Activated naive CD4-positive, alpha-beta T cell treated with anti-CD3 and anti-CD28 coated beads, Interleukin-2, amount 10 ng/mL, durations not matched to agents 7 days and 5 days (primary cell): ENCODE measurements at places on chromosomes 6 and 20.

- DNase-seq, result no peak
These were observed 59.8 kb upstream of the MYL9 start for GRCh38 chr20:36481380-36482043.

GRCh38 chr6:12371151-12371550 lies 81.0 kb downstream of the EDN1 start:
- DNase-seq, result no peak

DNA sequence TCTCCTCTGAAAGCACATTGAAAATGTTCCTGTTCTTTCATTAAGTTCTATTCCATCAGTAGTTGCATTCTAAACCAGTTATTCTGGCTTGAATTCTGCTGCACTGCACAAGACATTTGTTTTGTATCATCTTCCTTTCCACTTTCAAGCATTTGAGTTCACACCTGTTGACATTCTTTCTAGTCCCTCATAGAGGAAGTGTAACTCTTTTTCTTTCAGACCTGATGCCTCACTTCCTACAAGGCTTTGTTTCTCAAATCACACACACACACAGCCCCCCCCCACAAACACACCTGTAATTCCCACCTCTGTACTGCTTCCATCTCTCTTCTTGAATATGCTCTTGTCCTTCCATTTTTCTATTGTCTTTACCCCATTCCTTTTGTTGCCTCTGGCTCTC lies 50.9 kb downstream of the CCN2 start:
- no peak for DNase-seq

DNA sequence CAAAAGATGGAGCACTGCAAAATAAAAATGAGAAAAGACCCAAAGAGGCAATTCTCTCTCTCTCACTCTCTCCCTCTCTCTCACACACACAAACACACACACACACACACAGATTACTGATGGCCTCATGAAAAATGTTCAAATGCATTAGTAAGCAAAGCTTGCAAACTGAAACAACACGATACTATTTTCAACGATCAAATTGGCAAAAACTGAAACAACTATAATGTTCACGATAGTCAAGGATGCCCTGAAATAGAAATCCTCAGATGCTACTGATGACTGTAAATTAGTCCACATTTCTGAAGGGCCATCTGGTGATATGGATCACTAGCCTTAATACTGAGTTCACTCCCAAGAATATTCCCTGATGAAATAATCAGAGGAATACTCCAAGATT lies 100.8 kb downstream of the TRERF1 start:
- DNase-seq, result no peak

DNA sequence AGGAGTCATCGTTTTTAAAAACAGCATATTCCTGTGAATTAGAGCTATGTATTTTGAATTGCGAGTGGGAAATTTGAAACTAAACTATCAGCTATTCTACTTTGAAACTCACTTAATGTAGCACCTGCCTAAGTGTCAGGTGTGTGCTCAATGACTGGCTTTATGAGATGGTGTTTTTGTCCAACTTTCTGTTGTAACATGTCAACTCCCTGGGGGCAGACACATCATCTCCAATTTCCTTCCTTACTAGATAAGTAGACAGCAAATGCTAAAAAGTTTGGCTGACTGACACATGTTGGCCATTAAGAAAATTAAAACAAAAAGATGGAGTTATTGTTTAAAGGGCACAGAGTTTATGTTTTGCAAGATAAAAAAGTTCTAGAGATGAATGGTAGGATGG lies 226.9 kb downstream of the TFAP2B start:
- no peak for DNase-seq

- DNase-seq, result no peak
These were observed 121.5 kb downstream of the PACRG start for GRCh38 chr6:162849269-162849668.

- DNase-seq, result no peak
These were observed 245.3 kb downstream of the HACE1 start for GRCh38 chr6:104614394-104614793.

- DNase-seq, result no peak
These were observed 128.9 kb upstream of the PMEPA1 start for GRCh38 chr20:57838670-57839151.

- no peak for DNase-seq
These were observed 50.0 kb upstream of the SLC22A23 start for GRCh38 chr6:3506751-3507383.

DNA sequence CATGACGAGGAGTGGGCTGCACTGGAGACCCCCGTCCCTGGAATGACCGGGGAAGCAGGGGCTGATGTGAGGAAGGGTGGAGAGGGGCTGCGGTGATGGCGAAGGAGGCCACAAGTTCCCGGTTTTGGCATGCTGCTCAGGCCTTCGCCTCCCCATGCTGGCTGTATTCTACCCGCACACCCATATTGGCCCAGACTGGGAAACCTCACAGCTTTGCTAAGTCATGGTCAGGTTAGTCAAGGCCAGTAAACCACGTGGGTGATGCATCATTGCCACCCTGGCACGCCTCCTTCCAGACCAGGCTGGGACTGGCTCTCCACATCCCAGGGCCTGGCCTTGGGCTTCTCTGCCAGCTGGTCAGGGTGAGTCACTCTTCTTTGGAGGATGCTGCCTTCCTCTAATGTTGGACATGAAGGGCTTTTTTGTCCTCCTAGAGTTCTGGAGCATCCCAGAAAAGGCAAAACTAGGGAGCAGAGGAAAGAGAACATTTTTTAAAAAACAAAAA lies 53.8 kb downstream of the PCNA start:
- DNase-seq, result no peak

DNA sequence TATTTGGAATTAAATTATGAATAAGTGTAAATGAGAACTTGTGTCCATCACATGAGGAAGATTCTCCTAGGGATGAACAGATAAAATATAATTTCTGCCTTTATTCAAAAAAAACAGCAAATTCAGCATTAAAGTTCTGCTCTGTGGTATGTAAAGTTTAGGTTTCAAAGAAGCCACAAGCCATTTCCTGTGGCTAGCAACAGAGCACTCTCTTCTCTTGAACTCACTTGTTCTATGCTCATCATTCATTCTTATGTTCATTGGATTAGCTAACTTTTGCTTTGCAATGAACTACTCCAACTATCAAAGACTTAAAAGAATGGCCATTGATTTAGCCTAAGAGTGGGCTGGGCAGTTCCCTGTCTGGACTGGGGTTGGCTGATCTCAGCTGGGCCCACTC lies 20.8 kb upstream of the SNRPB2 start:
- DNase-seq, result peak; percentile 50

DNA sequence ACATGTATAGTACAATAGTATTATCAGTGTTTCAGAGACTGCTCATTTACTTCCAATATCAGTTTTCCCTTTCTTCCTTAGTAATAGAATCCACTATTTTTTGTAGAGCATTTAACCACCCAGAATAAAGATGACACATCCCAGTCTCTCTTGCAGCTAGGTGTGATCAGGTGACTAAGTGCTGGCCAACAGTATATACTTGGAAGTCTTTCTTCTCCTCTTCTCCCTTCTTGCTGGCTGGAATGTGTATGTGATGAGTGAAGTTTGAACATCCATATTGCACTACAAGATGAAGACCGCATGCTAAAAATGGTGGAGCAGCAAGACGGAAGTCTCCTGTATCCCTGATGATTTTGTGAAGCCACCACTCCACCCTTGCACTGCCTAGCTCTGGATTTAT lies 14.5 kb upstream of the BTBD9 start:
- no peak for DNase-seq

- no peak for DNase-seq
These were observed 103.2 kb upstream of the FOXP4 start for GRCh38 chr6:41442800-41443501.

DNA sequence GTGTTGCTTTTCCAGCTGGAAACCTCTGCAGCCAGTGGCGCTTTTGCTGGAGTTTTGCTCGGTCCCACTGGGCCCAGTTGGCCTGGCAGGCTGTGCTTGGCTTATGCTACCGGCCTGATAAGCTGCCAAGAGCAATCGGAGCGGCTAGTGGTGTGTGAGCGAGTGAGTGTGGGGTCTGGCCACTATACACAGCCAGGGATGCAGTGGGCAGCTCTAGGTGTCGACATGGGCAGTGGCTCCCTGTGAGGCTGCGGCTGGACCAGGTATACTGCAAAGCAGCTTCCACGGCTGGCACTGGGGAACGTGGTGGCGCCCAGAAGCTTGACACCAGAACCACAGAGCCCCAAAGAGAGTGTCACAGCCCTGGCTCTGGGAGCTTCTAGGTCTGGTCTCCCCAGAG lies 996.5 kb downstream of the GRIK2 start:
- DNase-seq, result no peak

DNA sequence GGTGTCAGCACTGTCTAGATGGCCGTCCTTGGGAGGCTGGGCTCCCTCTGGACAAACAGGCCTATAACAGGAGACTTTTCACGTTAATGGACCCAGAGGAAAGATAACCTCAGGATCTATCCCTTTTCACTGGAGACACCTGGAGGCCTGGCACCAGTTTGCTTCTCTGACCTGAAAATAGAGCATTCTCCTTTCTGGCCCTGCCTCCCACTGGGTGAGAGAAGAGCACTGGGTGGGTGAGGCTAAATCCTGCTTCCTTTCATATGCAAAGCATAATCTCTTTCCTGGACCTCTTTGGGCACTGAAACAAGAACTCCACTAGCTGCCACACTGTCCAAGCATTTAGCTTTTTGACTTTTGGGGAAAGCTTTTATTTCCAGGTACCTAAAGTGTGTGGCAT lies 78.3 kb downstream of the FOXO3 start:
- no peak for DNase-seq

- DNase-seq, result no peak
These were observed 46.1 kb upstream of the GFRAL start for GRCh38 chr6:55281215-55281614.

DNA sequence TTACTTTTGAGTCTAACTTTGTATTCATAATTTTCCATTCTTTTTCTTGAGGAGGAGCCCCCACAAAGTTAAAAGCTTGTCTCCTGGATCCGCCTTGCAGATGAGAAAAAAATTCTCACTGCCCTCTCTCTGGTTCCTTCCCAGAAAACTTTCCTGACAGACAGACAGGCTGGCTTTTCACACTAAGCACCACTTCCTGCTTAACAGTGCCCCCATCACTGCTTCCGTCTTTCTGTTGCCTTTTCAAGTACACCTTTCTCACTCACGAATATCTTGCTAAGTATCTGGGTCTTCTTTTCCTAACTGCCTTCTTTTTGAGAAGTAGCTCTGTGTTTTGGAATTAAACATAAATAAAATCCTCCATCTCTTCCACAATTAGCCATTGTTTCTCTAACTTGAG lies 19.8 kb upstream of the LMBRD1 start:
- DNase-seq, result peak; percentile 34

DNA sequence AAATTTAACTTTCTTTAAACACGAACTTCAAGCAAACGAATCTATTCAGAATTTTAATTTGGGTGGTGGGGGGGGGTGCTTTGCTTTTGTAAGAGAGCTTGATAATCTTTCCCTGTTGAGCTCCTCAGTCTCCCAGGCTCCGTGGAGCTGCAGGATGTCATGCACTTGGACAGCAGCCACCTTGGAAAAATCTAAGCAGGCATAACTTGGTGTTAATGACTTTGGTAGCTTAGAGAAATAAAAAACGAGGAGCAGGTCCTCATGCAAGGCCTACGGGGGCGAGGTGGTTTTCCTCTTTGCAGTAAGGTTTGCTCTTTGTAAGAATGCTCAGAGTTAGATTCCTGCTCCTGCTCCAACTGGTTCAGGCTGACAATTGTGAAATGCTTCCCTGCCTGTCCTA lies 102.3 kb downstream of the EDN1 start:
- no peak for DNase-seq

DNA sequence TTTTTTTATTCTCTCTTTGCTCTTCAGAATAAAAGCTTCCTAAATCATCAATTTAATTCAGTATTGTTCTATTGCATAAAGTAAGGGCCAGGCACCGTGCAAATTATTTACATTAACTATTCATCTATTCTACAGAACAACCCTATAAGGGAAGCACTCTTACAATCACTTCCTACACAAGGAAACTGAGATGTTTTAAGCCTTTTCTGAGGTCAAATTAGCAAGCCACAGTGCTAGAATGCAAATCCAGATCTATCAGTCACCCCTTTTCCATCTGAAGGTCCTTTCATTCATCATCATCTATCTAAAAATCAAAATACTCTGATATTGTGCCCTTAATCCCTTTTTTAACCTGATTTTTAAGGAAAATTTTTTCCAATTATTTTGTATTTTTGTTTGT lies 31.2 kb downstream of the FRK start:
- DNase-seq, result no peak

DNA sequence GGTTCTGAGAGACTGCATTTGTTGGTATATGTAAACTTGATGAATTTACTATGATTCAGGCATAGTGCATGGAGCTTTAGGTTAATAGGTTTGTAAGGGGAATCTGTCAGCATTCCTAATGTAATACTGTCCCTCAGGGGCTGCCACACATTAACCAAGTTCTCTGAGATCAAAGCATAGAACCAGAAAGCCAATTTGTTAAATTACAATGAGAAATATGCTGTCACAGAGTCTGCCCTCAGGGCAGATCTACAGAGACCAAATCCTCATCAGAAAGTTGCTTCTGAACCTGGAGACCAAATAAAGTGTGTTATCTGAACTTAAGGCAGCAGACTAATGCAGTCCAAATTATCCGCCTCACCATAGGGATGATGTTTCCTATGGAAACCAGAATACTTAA lies 250.8 kb upstream of the HTR1E start:
- DNase-seq, result no peak

DNA sequence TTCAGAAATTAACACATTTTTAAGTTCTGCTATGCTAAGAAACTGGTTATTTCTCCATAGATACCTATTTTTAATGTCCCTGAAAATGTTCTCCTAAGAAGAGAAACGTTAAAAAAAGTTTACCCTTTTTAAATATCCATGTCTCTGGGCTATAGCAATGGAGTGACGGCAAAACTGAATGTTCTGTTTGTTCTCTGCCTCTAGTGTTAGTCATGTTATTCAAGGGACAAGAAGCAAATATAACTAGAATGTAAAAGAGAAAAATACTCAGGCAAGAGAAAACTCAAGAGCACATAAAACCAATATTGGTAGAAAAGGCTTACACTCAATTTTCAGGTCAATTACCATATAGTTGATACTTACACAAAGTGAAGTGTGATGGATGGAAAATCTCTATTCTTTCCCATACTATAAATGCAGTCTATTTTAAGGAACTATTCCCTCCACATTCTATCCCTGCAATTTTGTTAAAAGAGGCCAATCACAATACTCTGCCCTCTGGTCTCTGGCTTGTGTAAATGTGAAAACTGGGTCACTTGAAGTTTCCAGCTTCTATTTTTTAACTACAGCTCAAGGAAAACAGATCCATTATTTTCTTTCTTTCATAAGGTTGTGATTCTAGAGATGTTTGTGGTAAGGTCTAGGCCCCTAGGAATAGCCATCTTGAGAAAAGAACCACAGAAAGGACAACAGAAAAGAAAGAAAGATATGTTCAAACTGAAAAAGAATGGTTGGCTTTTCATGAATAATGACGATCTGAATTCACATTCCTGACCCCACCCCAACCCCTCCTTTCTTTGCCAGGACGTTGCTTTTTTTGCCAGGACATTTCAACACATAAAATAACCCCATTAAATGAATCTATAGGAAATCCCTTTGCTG lies 200.3 kb upstream of the FAM83B start:
- no peak for DNase-seq

DNA sequence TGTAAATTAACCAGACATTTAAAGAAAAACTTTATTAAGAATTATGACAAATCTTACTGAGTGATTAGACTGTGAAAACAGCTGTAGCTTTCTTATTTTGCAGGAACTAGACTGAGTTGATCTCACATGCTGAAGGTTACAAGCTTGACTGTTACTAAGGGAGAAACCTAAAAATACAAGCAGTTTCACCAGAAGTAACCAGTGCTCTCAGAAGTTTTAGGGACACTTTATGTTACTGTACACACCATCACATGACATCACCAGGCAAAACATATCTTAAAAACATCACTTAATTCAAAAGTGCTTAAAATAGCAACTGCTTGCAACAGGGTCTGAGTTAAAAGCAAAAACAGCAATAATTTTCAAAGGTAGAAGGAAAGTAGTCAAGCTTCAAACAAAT lies 5.4 kb downstream of the FBXO30 start:
- DNase-seq, result no peak
